Foreskin keratinocyte (primary cell): ENCODE measurements at places on chromosomes 2 and 18. TPM values are rescaled to one million over a fixed set of nuclear protein-coding genes. Genes with fewer than 3 reads are reported as not detected.

DNA sequence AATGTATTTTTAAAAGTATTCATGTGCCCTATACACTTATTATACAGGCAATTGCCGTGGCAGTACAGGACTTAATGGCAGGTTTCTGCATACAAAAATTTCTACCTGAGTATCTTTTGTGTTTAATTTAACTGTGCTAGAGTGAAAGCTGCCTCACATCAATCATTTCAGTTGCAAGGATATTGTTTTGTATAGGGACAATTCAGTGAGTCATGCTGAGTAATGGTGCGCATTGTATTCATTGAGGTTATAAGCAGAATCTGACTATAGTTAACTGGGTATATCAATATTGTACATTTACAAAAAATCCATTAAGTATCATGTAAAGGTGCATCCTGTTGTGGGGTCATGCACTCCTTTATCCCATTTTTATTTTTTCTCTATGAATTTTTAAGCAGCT is 121.5 kb downstream of the GCA start:
- DNase-seq, result no peak

DNA sequence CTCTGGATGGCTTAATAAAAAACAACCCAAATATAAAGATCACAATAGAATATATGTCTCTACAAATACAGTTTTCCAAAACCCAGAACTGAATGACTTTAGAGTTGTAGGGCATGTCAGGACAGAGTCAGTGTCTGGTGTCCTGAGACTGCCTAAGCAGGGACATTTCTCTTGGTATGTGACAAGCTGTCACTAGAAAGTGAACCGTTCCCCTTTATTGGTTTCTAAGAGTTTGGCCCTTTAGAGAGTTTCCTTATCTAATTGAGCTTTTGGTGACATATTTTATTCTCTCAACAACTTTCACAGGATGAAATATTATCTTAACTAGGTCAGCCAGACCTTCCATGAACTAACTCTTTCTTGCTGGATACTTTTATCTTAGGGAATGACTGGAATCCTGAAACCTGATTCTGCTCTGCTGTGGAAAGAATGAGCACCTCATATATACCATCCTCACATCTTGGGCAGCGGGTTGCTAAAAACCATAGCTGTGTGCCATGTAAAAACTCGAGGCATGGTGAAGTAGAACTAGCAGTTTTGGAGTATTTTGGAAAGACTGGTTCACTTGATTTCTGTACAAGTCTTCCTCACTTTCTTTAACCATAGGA is 54.8 kb downstream of the CAVIN2 start:
- no peak for DNase-seq

GRCh38 chr2:5691221-5691984 is 781 bp upstream of the SOX11 start:
- DNase-seq, result no peak

DNA sequence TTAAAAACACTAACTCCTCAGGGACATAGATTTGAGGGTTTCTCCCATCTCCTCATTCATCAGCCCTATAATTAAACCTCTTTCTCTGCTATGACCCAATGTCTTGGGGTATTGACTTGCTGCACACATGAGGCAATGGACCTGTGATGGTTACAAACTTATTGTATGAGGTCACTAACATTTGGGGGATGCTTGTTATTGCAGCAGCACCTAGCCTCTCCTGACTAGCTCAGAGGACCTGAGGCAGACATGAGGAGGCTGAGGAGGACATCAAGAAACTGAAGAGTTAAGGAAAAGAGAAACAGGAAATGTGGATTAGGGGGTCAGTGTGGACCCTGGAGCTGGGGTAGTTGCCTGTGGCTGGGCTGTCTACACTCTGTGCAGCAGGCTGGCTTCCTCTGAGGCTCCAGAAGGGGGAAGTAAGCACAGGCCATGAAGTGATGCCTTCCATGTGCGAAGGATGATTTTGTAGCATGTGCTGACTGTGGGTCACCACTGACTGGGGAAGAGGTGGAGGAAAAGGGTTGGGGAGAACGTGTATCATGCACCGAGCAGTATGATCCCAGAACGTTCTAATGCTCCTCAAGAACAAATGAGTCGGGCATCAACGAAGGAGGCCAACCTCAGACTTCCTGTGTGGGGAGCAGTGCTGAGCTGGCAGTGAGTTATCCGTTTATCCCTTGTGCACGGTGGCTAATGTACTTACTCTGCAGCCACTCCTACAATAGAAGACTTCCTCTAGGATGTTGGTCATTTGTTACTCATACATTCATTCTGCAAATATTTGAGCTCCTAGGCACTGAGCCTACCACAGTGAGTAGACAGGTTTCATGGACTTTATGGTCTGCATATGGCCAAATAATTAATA is 42.1 kb upstream of the RFX8 start:
- DNase-seq, result peak; percentile 96

DNA sequence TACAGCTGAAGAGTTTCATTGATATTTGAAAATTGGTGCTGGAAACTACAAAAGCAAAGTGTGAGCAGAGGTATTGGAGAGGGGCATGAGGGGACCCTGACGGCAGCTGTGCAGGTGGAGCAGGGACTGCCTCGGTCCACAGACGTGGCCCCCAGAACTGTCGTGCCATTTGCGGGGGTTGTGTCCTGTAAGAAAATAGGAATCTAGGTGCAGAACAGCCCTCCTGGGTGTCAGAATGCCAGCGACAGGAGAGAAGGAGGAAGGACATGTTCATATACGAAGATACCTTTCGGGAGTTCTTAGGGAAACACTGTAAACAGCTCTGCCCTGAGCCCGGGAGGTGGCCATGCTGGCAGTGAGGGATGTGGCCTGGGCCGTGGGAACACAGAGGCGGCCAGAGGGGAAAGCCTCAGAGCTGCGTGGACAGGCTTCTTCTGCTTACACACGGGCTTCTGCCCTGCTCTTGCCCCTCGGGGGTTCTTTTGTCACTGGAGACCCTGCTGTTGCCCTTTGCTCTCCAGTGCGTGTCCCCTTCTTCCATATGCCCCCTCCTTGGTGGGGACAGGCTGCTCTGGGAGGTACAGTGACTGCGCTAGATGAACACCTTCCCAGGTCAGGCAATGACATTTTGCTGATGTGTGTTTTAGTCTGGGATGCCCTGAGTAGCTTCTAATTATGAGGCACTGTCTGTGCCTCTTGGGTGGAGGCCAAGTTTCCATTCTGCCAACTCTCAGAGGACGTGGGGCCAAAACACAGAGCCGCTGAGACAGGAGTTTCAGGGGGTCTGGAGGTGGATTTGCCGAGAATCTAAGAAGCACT is 81.9 kb upstream of the TXNDC2 start:
- no peak for DNase-seq

- no peak for DNase-seq
Measured at GRCh38 chr2:62370321-62371250, 135.4 kb downstream of the TMEM17 start.

- DNase-seq, result no peak
Measured at GRCh38 chr18:24766376-24766775, 305.9 kb downstream of the HRH4 start.

DNA sequence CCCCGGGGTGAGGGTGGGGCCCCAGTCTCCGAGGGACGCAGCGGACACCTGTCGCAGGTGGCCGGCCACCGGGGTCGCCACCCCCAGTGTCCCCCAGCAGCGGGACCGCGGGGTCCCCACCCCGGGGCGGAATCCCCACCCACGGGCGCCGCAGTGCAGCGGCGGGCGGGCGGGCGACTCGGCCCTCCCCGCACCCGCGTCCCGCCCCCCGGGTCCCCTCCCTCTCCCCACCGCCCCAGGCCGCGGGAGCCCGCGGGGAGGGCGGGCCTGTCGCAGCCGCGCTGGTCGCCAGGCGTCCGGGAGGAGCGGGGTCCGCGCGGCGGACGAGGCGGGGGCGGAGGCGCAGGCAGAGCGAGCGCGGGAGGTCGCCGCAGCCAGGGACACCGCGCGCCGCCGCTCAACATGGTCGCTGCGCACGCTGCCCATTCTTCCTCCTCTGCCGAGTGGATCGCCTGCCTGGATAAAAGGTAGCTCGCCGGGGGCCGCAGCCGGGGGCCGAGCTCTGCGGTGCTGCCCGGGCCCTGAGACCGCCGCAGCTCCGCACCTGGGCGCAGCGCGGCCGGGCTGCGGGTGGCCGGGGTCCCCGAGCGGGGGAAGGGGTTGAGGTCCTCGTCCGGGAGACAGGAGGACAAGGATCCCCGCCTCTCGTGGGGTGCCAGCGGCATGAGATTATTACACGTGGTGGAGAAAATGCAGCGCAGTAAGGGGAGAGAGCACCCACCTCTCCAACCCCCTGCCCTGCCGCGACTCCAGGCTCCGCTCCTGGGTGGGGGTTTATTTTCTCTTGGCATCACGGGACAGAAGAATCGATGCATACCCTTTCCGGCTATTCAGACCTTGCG is at the start of gene RAPGEF4:
TSS of gene RAPGEF4 (plus strand) at position 264 of the 842 bp plus-strand sequence. CDS start at position 403, 139 bp downstream.
- DNase-seq, result no peak

DNA sequence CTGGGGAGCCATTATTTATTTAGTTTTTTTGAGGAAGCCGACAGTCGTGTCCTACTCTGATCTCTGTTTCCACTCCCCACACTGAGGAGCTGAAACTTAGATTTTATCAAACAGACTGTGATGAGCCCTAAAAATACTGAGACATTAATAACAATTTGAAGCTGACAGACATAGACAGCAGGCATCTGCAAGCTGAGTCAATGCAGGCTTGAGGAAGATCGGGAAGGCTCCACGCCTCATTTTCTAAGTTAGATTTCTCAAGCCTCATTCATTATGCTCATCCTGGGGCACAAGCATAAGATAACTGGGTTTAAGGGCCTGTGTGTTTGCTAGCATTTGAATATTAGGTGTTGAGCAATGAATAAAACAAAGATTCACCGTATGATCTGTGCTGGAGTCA is 26.3 kb downstream of the EFR3B start:
- DNase-seq, result no peak

DNA sequence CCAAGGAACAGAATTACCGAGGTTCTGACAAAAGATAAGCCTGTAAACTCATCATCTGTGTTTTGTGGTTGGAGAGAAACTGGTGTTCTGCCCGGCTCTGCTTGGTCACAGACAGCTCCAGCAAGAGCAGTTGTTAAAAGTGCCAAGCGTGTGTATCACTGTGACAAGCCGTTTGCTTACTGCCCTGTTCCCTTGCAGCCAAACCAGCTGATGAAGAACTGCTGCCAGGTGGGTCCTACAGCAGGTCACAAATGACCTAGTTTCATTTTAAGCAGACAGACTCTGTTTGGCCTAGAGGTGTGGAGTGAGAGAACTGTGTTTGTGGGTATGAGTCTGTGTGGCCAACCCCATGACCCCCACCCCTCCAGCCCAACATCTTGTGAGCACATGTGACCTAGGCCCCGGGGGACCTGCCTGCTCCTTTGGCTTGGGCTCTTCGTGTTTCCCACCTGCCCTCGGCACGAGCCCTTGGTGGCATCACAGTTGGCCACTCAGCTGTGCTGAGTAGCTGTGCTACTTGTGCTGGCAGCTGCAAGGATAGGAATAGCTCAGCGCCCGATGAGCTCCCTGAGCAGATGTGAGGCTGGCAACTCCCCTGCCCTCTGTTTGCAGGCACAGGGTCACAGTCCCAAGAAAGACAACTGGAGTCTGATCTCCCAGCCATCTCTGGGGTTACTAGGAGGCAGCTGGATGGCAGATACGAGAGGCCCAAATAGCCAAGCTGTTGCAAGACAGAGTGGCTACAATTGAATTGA is 9.7 kb downstream of the OXER1 start:
- no peak for DNase-seq

DNA sequence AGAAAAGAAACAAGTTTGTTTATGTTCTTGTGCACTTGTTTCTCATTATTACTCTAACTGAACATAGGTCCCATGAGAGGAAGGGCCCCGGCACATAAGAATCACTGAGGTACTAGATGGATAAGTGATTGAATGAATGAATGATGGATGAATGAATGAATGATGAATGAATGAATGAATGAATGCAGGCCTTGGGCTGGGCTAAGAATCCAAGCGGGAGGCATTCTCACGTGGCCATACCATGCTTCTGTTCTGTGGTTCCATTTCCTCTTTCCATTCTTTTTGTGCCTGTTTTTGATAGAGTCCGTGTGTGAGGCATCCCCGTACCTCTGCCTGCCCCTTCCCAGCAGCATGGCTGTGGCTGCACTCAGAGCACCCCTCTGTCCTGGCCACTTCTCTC is 94.8 kb downstream of the SH3BP4 start:
- DNase-seq, result no peak

- no peak for DNase-seq
Measured at GRCh38 chr2:167833294-167833693, 414.1 kb downstream of the STK39 start.

- DNase-seq, result no peak
Measured at GRCh38 chr2:211113334-211114175, 557.2 kb downstream of the CPS1 start.

GRCh38 chr18:47263430-47264307 is 12.2 kb upstream of the SKOR2 start:
- DNase-seq, result no peak

DNA sequence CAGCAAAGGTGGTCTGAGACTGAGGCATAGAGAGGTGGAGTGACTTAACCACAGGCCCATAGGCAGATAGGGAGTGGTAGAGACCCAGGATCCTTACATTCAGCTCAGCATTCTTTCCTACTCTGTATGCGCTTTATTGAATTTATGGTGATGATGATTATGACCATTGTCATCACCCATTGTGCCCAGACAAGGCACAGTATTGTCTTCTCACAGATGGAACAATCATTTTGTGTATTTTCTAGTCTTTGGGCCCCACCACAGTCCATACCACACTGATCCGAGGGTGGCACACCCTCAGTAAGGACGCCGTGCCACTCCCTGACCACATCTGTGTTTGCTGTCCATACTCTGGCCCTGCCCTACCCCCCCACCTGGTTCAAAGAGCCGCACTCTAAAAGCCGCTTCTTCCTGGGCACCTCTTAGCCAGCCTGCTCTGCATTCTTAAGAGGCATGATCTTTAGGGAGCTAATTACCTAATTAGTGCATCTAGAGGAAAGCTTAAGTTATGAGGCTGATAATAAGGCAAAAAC is 179.6 kb upstream of the SMAD2 start:
- no peak for DNase-seq

GRCh38 chr2:240136671-240137292 is 677 bp upstream of the COPS9 start:
- no peak for DNase-seq

Gene SMYD1
- not detected in 2 replicates for total RNA-seq

Gene ACMSD
- total RNA-seq, result not detected in 2 replicates

Gene UGT1A3
- 0.14 and 0.88 TPM in 2 replicates for total RNA-seq

Gene ZNF385B
- total RNA-seq, result 0.42 and 0.44 TPM in 2 replicates

Gene MALL
- total RNA-seq, result 76.8 and 94.5 TPM in 2 replicates

Gene IL18RAP
- not detected in 2 replicates for total RNA-seq

Gene SGPP2
- 0.07 and 0.14 TPM in 2 replicates for total RNA-seq

Gene EGR4
- not detected in 2 replicates for total RNA-seq
